Keratinocyte (primary cell): ENCODE measurements at places on chromosomes 4 and X. TPM values are rescaled to one million over a fixed set of nuclear protein-coding genes. Genes with fewer than 3 reads are reported as not detected.

The CCSER1 gene
- 1.2 to 1.4 TPM (median 1.2 TPM) in 3 replicates for polyA plus RNA-seq

The CLDN22 gene
- polyA plus RNA-seq: 0.03 TPM in 1 of 3 replicates, not detected in the others

The RRH gene
- 0.09 to 0.20 TPM (median 0.15 TPM) in 3 replicates for polyA plus RNA-seq

The ADH1B gene
- polyA plus RNA-seq: not detected in 3 replicates

The CD38 gene
- 0.02 to 0.08 TPM (median 0.05 TPM) in 3 replicates for polyA plus RNA-seq

The ARX gene
- not detected in 3 replicates for polyA plus RNA-seq

The NXF2B gene
- not detected in 3 replicates for polyA plus RNA-seq

The PPP3CA gene
- 24.9 to 44.0 TPM (median 43.3 TPM) in 3 replicates for polyA plus RNA-seq

The SPARCL1 gene
- not detected in 3 replicates for polyA plus RNA-seq

The PHOX2B gene
- not detected in 3 replicates for polyA plus RNA-seq

The PRSS12 gene
- polyA plus RNA-seq: 12.5 to 21.6 TPM (median 16.6 TPM) in 3 replicates
